K562 (cell line): ENCODE measurements at places on chromosomes 16 and 17. TPM values are rescaled to one million over a fixed set of nuclear protein-coding genes. Genes with fewer than 3 reads are reported as not detected.
A peak's percentile ranks its signal among the peaks of the same experiment; 100 is the strongest.

The KCNJ18 gene
- total RNA-seq: not detected in 2 replicates

The FTO gene
- total RNA-seq: 25.1 and 25.5 TPM in 2 replicates

The OR3A2 gene
- total RNA-seq: not detected in 2 replicates

The OR4D2 gene
- total RNA-seq: not detected in 2 replicates

The PERCC1 gene
- not detected in 2 replicates for total RNA-seq

The IRX6 gene
- total RNA-seq: 0.09 and 0.11 TPM in 2 replicates

The TAC4 gene
- not detected in 2 replicates for total RNA-seq

The DNAH17 gene
- not detected in 2 replicates for total RNA-seq

The GPR142 gene
- not detected in 2 replicates for total RNA-seq

The HAS3 gene
- total RNA-seq: 0.33 and 0.38 TPM in 2 replicates

The IL17C gene
- total RNA-seq: not detected in 2 replicates

The CRYM gene
- 0.98 TPM in 2 replicates for total RNA-seq

The C16orf46 gene
- 0.47 and 1.0 TPM in 2 replicates for total RNA-seq

- peak; percentile 43 for DNase-seq
Measured at GRCh38 chr17:16215002-16215272, 397 bp downstream of the NCOR1 start.

DNA sequence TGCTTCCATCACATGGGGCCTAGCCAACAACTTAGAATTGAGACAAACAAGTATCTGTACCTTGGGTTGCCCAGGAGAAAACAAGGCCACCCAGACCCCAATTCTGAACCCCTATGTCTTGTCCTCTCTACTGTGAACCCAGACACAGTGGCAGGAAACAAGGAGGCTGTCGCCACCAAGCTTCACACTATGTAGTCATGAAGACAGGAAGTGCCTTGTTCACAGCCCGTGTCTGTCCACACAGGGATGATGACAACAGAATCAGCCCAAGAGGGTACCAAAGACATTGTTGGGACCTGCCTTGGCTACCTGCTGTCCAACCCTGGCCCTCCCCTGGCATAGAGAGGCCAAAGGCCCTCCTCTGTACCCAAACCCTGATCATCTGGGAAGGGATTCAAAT, 84.8 kb downstream of the CDYL2 start:
- DNase-seq: no peak

DNA sequence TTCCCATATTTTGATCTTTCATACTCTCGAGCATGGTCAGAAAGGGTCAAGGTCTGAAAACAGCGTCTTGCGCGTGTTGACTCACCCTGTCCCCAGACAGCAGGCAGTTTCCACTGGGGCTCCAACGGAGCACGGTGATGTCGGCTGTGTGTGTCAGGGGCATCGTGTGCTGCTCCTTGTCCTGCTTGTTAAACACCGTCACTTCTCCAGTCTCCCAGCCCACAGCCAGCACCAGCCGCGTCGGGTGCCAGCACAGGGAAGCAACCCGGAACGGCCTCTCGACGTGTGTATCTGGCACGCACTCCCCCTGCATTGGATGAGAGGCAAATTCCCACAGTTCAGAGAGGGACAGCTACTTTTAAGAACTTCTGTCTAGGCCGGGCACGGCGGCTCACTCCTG, 9.6 kb downstream of the IFT140 start:
- no peak for DNase-seq

DNA sequence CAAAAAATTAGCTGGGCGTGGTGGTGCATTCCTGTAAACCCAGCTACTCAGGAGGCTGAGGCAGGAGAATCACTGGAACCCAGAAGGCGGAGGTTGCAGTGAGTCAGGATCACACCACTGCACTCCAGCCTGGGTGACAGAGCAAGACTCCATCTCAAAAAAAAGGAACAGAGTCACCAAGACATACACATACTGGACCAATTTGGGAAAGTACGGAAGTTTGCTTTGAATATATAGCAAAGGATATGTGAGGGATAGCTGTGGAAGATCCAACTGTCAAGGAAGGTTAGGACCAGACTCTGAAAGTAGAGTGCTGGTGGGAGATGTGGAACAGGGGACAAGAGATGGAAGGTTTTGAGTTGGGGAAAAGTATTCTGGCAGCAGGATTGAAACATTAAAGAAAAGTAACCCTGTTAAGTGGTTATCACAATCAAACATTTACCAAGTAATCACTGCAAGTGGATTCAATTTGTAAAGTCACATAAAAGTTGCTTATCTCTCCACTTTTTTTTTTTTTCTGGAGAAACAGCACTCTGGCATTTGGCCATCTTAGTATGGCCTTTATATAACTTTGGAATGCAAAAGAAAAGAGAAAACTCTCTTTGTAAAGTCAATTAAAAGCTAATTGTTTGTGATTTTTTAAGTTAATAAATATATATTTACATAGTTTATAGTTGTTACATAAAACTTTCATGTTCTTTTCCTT, 259.4 kb upstream of the TBX2 start:
- no peak for DNase-seq

GRCh38 chr16:51761001-51761400, 609.9 kb upstream of the SALL1 start:
- DNase-seq: no peak

GRCh38 chr17:47789611-47790561, 31.7 kb downstream of the OSBPL7 start:
- DNase-seq: peak; percentile 71

GRCh38 chr17:79741751-79742588, 11.2 kb downstream of the ENPP7 start:
- peak; percentile 92 for DNase-seq

DNA sequence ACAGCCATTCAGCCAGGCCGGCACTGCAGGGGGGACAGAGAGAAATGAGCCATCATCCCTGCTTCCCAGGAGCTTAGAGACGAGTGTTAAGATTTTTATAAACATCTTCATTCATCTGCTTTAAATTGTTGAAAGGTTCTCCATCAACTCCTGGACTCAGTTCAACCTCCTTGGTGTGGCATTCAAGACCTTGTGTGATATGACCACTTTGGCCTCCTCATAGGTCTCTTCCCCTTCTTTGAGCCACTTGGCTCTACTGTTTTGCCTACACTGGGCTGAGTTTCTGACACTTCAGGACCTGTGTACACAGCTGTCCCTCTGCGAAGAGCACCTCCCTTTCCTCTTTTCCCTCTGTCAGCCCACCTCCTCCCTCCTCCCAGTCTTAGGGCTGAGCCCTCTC, 4.3 kb downstream of the DOC2B start:
- no peak for DNase-seq

- DNase-seq: no peak
Measured at GRCh38 chr17:49554694-49555494, 20.8 kb upstream of the NXPH3 start.

DNA sequence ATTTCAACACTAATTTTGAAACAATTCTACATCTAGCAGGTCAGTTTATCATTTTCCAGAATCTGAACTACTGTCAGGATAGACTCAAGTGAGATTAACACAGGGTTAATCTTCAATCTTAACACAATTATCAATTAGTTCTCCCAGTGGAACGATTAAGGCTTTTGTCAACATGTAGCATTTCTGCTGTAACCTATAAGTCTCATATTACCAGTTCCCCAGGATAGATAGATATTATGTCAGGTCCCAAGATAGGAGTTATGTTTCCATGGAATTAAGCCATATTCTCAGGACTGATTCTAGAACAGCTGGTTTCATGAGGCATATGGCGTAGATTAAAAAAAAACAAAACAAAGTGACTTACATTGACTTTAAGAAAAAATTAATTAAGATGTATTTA, 4.4 kb upstream of the FBF1 start:
- DNase-seq: no peak

GRCh38 chr17:21033350-21033749, 9.5 kb downstream of the USP22 start:
- DNase-seq: no peak

GRCh38 chr16:4828567-4829321, 18.3 kb downstream of the GLYR1 start:
- DNase-seq: no peak

GRCh38 chr17:77999413-78000173, 41.1 kb downstream of the TNRC6C start:
- DNase-seq: no peak

GRCh38 chr17:63698381-63698885, 1.5 kb downstream of the LIMD2 start:
- DNase-seq: no peak

DNA sequence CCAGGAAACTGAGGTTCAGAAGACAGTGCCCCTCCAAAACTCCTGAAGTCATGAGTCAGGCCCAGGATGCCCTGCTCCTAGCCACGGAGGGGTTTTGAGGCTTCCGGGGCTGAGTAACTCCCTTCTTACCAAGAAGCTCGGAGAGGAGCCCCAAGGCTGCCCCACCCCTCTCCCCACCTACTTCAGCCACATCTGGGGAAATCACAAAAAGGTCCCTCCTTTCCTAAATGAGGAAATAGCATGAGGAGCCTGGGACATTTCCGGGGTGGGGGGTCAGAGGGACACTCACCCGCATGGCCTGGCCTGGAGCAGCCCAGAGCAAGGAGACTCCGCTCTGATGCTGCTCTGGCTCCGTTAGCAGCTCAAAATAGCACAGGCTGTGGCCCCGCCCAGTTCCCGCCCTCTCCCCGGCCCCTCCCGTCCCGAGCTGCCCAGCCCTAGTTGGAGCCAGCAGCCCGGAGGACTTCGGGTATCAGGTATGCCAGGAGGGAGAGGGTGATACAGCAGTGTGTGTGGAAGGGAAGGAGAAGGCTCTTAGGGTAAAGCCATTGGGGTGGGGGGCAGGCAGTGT, 40.1 kb downstream of the MYO18A start:
- peak; percentile 86 for DNase-seq

DNA sequence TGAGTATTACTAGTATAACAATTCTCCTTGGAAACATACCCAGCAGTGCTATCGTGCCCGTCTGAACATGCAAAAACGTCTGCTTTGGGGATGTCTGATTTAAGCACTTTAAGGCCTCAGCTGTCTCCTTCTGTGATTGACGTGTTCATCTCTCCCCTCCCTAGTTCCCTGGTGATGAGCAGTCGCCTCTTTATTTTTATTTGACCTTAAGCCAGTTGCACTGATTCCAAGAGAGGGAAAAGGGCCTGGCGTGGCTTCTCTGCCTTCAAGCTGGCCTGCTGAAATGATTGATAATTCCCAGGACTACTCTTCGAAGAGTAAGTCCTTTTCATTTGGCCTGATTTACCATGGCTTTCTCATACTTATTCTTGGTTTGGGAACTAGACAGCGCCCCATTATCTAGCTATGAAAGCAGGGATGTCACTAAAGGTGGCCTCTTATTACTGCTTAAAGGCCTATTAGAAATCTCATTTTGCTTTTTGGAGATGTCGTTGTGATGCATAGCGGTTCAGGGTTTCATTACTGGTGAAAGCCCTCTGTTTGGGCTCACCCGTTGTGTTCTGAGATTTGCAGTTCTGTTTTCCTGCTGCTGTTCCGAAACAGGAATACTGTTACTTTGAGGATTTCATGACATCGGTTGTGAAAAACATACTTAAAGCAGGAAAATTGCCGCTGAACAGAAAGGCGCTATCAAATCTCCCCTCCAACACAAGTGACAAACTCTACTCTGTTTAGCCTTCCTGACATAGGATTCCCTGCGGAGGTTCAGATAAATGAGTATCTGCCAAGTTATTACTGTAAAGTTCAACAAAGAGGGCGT, 65.5 kb downstream of the IQCK start:
- no peak for DNase-seq

DNA sequence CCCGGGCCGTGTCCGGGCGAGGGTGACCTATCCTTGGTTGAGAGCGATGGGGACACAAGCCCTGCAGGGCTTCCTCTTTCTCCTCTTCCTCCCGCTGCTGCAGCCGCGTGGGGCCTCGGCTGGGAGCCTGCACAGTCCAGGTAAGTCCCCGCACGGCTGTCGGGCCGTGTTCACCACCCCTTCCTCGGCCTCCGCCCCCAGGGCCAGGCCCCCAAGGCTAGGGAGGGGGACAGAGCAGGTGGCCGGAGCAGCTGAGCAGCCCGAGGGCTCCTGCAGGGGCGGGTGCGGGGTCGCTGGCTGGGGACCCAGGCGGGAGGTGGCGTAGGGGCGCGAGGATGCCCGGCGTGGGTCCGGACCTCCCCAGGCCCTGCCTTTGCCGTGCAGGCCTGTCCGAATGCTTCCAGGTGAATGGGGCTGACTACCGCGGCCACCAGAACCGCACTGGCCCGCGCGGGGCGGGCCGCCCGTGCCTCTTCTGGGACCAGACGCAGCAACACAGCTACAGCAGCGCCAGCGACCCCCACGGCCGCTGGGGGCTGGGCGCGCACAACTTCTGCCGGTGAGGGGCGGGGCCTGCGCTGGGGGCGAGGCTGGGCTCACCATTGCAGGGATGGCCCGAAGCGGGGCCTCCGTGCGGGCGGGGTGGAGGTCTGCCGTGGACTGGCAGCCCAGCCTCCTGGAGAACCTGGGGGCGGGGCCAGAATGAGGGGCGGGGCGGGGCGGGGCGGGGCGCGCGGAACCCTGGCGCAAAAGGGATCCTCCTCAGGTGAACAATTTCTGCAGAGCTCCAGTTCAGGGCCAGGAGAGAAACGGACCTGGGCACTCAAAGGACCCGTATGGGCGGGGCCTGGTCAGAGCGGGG, 631 bp downstream of the KREMEN2 start:
- DNase-seq: peak; percentile 96

GRCh38 chr17:73759734-73760438, 115.6 kb upstream of the SDK2 start:
- no peak for DNase-seq

- DNase-seq: no peak
Measured at GRCh38 chr17:32288615-32289014, 23.0 kb downstream of the RHBDL3 start.

DNA sequence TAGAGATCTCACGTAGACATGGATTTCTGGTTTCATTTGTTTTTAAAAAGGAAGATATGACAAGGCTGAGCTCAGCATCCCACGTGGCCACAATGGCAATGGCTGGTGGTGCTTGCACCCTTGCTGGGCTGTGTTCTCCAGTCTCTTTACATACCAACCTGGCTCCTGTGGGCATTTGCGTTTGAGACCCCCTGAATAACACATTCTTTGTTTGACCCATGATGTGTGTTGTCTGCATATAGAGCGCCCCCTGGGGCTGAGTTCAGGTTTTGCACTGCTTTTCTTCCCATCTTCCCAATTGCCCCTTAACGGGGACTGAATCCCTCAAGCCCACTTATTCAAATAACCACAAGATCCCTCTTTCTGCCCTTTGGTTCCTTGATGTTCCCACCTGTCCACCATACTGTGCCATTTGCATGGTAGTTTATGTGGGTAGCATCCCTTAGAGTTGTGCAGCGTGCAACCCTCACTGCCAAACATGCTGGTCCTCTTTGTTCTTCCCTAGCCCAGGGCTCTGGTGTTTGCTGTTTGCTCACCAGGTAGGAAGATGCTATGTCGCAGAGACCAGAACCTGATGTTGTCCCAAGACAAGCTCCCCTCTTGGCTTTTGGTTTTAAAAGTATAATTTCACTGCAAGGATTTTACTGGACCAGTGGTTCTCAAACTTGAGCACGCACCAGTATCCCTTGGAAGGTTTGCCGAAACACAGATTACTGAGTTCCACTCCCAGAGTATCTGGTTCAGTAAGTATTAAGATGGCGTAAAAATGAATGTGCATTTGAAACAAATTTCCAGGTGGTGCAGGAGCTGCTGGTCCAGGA, 38.5 kb upstream of the NKD1 start:
- peak; percentile 51 for DNase-seq

GRCh38 chr16:19751478-19752385, 33.7 kb downstream of the IQCK start:
- DNase-seq: no peak

DNA sequence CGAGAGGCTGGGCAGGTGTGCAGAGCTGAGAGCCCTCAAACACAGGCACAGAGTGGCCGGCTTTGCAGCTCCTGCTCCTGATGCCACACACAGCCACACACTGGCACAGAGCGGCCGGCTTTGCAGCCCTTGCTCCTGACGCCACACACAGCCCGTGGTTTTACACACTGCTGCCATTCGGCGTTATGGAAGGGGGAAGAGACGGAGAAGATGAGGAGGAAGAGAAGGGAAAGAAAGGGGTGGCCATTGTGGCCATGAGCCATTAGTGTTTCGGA, 26.8 kb downstream of the WSCD1 start:
- no peak for DNase-seq
